ENCODE measurements at places on chromosomes 2 and 18.

DNA sequence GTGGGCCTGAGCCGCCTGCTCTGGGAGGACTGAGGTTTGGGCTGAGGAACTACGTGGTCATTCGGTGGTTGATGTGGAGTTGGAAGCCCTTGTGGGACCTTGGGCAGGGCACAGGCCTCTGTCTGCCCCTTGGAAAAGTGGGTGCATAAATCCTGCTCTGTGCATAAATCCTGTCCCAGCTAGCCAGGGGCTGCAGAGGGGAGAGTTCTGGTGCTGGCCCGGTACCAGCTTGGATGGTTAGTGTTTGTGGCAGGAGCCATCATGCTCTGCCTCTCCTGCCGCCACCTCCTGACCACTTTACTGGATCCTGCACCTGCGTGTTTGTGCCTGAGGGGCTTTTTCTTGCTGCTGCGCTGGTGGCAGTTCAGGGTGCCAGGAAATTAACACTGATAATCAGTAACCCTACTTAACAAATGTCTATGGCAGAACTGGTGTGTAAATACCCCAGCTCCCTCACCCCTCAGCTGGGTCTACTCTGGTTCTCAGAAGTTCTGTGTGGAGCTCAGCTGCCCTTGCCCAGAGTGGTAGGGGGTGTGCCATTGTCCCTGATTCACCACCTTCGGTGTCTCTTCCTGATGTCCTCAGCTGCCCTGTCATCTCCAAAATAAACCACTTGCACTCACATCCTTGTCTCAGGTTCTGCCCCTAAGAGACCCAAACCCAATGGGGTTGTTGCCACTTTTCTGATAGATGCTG is 156.8 kb downstream of the GLI2 start:
- DNase-seq: no peak

GRCh38 chr2:195651046-195651445 is 6.0 kb upstream of the SLC39A10 start:
- DNase-seq: no peak

GRCh38 chr2:134739879-134740301 is 21.1 kb upstream of the TMEM163 start:
- DNase-seq: no peak

DNA sequence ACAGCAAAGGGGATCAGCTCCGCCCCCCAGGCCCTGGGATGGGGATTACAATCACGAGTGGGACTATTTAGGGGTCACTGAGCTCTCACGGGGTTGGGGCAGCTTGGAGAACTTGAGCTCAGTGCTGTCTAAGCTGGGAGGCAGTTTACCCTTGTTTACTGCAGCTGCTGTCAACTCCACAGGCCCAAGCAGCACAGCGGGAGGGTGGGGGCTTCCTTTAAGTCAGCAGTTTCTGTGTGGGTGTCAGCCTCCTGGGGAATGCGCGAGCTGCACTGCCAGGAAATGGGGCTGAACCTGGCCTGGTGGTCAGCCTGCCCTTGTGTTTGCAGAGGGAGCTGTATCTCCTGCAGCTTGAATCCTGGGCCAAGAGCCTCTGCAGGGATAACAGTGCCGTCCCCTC is 29.8 kb downstream of the TOGARAM2 start:
- DNase-seq: no peak

DNA sequence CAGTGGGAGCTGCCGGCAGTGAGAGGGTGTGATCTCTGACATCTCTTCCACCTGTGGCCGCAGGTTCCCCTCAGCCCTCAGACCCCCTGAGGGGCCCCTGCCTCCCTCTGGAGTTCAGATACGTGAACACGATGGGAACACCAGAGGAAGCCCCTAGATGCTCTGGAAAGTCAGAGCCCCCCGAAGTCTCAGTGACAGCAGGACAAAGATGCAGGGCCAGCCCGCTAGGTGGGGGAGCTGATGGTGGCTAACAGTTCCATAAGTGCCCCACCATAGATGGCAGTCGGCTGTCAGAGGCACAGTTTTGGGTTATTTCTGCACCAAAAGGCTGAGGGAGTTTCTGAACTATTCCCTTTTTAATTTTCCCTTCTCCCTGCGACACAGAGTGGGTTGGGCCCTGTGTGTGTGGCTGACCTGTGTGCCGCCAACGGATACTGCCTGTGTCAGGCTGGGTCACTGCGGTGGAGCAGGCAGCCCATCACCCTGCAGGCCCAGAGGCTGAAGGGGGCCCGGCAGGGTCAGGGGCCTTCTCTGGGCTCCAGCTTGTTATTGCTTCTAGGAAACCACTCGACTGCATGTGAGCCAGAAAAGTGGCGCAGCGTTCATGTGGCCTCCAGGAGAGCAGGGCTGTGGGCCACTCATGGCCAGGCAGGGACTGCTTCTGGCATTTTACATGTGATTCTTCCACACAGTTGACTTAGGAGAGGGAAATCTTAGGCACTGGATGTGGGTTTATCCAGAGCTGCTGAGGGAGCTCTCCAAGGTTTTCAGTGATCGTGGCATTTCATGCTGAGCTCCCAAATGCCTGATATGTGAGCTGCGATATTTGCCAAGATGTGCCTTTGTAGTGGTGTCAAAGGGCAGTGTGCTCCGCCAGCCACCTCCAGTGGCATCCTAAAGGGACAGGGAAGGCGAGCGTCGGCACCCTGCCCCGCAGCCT is 225.1 kb downstream of the SH3RF3 start:
- DNase-seq: no peak

- no peak for DNase-seq
Observed at GRCh38 chr2:201257381-201257955, 2.9 kb upstream of the CASP8 start.

DNA sequence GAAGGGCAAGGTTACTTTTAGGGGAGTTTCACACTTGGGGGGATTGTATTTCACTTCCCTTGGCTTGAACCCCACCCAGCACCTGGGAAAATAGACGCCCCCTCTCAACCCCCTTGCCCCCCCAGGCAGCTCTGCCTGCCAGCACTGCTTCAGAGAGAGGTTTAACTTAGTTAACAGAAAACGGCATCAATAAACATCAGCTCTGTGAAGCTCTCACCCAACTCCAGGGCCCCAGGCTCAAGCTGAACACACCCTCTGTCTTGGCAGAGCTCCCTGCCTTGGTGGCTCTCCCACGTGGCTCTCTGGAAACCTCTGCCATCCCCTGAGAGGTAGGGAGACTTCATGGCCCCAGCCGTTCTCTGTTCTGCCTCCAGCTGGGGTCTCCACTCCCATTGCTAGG is 244.1 kb downstream of the ACKR3 start:
- no peak for DNase-seq

DNA sequence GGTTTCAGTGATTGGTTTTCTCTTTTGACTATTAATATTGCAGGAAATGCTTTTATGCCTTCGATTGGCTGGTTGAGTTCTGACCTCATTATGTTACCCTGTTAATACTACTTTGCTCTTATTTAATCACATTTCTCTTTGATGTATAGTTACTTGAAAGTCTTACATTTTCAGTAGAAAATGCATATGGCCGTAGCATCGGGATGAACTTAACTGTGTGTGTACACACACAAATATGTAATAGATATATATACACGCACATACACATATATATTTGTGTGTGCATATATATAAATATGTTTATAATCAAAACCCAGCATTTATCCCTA is 1.6 kb downstream of the EPC2 start:
- no peak for DNase-seq

GRCh38 chr2:212928681-212929080 is 222.7 kb downstream of the IKZF2 start:
- no peak for DNase-seq

- DNase-seq: no peak
Observed at GRCh38 chr2:29412197-29412925, 297.1 kb downstream of the CLIP4 start.

DNA sequence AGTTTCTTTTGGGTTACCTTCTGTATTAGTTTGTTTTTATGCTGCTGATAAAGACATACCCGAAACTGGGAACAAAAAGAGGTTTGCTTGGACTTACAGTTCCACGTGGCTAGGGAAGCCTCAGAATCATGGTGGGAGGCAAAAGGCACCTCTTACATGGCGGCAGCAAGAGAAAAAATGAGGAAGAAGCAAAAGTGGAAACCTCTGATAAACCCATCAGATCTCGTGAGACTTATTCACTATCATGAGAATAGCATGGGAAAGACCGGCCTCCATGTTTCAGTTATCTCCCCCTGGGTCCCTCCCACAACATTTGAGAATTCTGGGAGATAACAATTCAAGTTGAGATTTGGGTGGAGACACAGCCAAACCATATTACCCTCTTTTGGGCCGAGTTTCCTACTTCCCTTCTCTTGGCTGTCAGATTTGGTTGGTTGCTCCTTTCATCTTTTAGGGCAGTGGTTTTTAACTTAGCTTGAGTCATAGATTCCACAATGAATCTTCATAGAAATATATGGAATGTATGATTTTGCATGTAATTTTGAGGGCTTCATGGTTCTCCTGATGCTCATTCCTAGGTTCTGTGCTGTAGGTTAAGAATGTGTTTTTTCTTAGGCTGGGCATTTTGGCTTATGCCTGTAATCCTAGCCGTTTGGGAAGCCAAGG is 44.2 kb downstream of the CEP192 start:
- no peak for DNase-seq

DNA sequence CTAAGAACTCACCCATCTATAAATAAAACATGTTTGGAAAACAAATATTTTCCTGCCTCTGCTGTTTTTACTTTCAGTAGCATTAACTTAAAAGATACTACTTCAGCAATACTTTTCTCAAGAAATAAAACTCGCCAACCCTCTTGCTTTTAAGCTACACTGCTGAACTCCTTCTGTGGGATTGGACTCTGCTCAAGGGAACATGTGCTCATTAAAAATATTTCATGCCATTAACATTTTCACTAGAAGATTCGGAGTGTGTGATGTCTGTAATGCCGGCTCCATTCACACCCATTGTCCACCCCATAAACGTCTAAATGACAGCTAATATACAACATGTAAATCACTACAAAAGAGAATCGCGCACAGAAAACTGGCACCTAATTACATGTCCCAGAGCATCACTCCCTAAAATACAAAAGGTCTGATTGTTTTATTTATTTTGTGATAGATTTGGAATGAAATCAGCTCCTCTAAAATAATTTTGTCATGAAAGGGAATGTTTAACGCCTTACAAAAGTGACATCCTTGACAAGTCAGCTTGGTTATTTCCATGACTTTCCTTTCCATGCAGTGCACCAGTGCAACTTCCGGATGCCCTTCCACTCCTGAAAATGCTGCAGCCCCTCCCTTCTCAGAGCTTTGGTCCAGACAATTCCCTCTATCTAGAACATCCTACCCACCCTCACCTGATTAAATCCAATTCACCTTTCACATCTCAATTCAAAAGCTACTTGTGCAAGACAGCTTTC is 73.1 kb downstream of the ANKRD44 start:
- no peak for DNase-seq

DNA sequence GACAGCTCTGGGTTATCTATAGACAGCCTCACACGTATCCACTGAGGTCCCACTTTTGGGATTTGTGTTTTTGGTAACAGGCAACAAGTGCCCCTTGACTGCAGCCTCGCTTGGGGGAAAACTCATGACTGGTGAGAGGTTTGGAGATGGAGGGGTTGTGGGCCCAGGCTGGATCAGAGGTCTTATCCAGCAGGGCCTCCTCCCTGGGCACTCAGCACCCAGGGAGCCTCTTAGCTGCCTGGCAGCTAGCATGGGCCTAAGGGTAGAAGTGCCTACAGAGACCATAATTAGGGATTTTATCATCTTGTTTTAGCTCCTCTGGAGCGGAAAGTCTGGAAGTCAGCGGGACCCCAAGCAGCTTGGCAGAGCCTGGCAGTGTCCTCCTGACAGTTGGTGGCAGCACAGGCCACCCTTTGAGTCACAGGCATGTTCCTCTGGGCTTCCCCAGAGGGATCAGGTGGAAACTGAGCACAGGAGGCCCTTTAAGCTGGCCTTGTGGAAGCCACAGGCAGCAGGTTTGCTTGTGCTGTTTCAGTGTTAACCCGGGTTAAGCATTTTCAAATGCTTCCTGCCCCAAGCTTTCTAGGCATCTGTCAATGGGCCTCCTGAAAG is 143.1 kb downstream of the KCTD1 start:
- no peak for DNase-seq

- DNase-seq: no peak
Observed at GRCh38 chr18:77161383-77161782, 28.8 kb upstream of the MBP start.

DNA sequence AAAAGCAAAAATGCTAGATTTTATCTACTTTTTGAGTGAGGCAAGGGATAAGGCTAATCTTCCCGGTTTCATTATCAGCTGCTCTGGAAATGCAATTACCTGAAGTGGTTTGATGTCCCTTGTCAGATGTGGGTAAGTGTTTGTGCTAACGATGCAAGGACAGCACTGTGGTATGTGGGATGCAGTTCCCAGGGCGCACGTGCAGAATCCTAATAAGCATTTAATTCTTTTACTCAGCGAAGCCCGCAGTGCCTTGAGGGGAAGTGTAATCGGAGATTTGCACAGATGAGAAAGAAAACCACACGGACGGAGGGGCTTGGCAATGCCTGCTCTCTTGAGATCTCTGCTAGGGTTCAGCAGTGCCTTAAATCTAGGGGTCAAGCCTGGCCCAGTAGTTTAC is 108.5 kb upstream of the LYPD6 start:
- DNase-seq: no peak

DNA sequence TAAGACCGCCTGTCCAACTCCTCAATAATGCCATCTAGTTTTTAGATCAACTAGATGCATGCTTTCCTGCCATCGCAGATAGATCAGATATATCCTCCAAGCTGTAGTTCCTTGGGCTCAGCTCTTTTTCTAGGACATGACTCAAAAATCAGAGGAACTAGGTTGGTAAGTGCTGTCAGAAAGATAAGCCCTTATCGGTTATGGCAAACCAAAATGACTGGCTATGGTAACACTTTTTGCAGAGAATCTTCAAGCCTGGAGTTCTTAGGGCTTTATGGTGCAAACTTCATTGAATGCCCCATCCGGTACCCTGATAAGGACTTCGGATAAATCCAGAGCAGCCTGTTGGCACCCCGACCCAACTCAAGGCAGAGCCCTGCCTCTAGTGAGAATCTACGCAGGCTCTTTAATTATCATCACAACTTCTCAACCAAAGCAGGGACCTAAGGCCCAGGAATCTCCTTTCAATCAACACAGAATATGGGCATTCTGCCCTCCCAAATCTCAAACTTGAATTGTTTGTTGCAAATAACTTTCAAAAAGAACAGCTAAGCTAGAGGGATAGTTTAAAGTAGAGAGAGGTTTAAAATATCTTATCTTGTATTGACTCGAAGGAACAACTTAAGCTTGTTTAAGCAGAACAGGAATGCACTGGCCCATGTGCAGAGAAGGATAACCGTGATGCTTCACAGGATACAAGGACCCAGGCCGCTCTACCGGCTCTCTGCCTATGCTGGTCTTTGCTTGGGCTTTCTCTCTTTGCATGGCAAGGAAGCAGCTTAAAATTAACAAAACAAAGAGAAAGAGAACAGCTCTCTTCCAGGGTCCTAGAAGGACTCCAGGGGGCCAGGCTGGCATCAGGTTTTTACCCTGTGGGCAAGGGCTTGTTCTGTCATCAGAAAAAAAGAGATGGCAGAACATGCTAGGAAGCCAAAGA is 3.4 kb upstream of the CYP1B1 start:
- no peak for DNase-seq

- no peak for DNase-seq
Observed at GRCh38 chr2:154381931-154382794, 316.3 kb upstream of the KCNJ3 start.

Data from stimulated activated CD4-positive, alpha-beta T cell treated with anti-CD3 and anti-CD28 coated beads, Interleukin-15, amount 100 ng/mL, for 1 hour (primary cell).